ENCODE measurements at places on chromosomes 11 and 22.

DNA sequence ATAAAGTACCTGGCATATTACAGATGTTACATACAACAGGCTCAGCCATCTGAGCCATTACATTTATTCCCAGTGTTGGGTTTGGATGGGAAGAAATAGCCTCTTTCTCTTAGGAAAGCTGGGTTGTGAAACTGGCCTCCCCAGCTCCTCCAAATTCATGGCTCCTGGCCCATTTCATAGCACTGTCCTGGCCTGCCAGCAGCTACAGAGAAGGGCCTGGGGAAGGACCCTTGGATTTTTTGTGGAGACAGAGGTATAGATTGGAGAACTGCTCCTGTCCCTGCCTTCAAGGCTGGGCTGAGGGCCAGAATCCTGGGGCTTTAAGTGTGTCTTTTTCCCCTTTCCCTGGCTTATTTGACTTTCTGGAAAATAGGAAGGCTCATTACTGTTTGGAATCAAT, 18.0 kb downstream of the PKNOX2 start:
- no peak for DNase-seq

GRCh38 chr22:45743687-45744086, 72.1 kb downstream of the ATXN10 start:
- DNase-seq = no peak

DNA sequence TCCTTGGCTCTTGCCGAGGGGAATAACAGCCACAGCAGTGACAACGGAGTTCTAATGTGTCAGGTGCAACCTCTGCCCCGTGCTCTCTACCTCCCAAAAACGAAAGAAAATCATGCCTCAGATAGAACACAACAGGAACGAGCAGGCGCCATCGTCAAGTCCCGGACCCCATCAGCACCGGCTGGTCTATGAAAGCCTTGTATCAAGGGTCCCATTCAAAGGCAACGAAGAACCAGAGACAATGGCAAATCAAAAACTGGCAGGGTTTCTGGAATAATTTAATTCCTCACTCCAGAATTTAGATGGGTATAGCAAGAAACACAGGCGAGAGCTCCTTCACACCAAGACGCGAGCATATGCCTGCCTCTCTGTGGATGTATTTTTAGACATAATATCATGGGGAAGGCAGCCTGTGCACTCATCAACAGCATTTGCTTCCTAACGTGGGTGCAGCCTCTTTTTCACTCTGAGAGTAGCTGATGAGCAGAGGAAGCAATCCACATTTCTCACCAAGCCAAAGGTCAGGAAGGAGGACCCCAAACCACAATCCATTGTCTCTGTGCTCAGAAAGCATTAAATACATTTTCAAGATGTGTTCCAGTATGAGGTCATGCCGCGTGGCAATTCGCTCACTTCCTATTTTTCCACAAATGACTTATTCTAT, 193.4 kb upstream of the BLID start:
- no peak for DNase-seq

GRCh38 chr22:44918166-44918924, 91.5 kb downstream of the PHF21B start:
- no peak for DNase-seq

DNA sequence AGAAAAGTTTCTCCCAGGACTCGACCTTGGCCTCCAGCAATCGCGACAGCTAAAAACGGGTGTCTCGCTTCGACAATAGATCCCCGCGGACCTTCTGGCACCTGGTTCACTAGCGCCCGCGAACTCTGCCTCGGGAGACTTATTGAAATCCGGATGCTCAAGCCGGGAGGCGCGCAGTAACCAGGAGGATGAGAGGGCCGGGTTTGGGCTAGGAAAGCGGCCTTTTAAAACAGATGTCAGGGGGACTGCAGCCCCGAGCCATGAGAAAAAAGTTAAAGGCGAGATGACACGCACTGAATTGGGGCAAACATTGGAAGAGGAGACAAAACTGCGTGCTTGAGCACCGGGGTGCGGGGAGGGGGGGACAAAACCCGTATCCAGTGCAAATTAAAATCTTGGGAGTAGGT, 637 bp upstream of the ZBTB16 start:
- DNase-seq = no peak

DNA sequence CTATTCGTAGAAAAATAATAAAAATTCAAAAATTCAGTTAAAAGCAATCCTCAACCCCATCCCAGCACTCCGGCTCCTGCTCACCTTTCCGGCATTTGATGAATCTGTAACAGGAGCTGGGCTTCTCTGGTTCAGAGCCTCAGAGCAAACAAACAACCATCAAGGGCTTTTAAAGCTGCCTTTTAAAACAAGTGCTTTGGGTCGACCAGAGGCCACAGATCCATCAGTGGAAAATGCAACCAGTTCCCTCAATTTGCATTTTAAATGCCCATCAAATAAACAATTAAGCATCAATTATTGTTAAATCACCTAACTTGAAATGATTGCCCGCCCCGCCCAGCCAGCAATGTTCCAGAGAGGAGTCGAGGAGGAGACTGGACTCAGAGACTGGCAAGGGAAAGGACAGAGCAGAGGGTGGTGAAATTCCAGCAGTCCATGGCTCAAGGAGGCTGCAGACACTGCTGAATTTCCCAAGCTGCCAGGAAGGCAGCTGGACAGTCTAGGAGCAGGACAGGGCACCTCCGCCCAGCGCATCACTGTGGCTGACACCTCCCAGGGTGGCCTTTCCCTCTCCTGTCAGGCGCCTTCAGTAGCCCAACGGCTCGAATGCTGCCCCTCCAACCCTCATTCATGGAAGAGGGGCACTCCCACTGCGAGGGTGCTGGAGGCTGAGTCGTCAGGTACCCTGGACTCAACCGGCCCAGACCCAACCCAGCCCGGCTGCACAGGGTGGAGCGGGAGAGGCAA, 7.5 kb downstream of the FXYD6 start:
- DNase-seq = peak; percentile 77

- no peak for DNase-seq
Observed at GRCh38 chr11:22903782-22904181, 43.5 kb upstream of the CCDC179 start.

- DNase-seq = no peak
Observed at GRCh38 chr11:130839981-130840666, 76.2 kb downstream of the SNX19 start.

- peak; percentile 36 for DNase-seq
Observed at GRCh38 chr11:129289350-129290040, 86.2 kb upstream of the BARX2 start.

DNA sequence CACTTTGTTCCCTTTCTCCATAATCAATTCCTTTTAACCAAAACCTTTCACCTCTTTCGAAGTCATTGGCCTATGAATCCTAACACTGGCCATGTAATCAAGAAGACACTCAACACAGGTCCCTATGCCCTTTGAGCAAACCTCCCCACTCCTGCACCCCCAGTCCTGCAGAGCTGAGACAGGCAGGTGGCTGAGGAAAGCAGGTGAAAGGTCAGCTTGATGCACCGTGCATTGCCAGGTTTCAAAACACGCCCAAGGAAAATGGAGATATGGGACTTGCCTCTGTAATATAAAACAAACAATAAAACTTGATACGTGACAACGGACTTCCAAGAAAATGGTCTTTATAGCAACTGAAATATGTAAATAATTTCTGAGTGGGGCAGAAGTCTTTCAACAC, 10.6 kb downstream of the CPT1A start:
- DNase-seq = peak; percentile 83

DNA sequence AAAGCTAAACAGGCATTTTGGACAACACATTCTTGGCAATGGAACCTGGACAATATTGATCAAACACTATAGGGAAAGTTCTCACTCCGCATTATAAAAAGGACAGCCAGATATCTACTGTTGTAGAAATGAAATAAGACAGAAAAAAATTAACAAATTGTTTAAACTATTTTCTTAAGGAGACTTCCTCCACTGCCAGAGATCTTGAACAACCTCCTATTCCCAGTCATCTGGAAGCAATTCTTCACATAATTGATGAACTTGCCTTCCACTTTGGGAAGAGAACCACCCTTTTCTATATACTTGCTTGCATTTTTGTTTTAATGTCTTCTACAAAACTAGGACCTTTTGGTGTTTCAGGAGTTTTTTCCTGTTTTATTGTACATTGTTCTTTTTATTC, 216.1 kb downstream of the CASP12 start:
- DNase-seq = no peak

DNA sequence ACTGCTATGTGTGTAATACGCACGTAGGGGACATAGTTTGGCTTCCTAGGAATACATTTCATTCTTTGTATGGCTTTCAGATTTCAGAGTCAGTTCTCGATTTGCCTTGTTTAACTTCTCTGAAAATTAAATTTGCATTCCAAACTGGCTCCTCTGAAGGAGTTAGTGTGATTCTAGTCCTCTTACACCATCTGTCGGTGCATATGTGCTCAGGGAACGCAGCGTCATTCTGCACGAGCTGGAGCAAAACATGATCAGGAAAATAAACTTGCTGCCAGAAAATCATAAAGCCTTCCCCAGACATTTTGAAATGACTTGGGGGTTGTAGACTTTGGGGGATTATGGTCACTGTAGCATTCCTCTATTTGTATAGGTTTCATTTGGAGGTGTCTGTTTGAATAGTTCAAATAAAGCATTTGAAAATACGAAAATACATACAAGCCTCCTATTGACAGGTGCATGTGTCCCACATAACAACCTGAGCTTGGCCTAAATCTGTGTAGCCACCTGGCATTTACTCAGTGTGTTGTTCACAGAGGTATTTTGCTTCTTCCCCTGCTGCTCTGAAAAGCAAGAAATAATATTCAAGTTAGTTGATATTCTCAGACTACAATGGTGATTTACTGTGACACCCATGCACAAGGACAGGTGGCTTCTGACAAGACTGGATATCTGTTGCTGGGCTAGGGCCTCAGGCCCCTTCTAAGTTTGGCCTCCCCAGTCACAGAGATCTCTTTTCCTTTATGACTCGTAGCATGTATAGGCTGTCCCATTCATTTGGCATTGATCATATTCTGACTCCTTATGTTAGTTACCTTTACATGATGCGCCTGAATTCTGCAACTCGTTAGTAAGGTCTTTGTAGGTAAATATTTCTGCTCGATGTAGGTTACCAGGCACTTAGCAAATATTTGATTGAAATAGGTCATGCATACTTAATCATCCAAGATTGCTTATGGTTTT, 81.6 kb upstream of the SORL1-AS1 start:
- DNase-seq = peak; percentile 98

DNA sequence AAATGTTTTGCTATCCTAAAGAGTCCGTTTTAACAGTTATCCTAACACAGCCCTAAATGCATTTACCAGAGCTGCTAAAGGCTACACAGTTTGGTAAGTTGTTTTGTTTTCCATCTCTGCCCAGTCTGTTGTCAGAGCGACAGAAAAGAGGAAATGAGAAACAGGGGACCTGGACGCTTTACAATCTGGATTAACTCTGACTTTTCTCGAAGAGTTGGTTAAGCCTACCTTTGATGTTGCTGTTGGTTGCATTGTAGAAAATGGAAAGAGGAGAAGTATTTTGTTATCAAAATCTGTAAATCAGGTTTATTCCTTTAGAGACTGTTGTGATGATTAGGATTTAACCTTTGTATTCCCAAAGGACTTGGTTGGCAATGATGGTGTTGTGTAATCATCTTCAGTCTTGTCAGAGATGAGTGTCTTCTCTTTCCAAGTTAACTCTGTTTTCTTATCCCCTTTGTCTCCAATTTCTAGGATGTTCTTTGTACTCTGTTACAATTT, 481 bp downstream of the ANGPTL5 start:
- peak; percentile 55 for DNase-seq

GRCh38 chr11:89477175-89477574, 14.0 kb downstream of the NOX4 start:
- DNase-seq = peak; percentile 41

DNA sequence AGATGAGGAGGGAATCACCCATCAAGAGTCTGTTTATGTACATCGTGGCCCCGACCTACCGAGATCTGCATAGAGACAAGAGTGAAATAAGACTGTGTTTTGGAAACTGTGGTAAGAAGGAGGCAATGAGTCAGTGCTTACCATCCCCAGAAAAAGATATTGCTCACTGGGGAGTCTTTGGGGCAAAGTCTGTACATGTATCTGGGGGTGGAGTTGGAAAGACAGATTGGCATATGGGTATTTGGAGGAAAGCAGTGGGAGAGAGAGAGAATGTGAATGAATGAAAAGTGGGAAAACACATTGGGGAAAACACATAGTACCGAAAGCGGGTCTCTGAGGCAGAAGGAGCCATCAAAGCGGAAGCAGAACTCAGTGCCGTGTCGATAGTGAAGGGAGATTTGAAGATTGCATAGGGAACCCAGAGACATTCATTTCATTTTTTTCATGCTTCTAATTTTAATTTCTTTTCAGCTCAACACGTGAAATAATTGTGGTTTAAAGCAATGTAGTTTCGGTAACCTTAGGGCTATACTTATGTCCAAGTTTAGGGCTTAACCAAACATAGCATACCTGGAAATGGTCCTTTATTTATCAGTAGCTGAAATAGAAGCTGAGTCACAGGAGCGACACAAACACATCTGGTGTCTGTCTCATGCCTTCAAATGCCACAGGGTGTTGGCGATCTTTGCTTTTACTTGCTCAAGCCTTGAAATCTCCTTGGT, 98.6 kb upstream of the CD44 start:
- no peak for DNase-seq
